ENCODE measurements at places on chromosomes 16 and 17.
A peak's percentile ranks its signal among the peaks of the same experiment; 100 is the strongest.

- no peak for DNase-seq
These were observed 53.0 kb upstream of the DNAJA2 start for GRCh38 chr16:47026492-47026891.

DNA sequence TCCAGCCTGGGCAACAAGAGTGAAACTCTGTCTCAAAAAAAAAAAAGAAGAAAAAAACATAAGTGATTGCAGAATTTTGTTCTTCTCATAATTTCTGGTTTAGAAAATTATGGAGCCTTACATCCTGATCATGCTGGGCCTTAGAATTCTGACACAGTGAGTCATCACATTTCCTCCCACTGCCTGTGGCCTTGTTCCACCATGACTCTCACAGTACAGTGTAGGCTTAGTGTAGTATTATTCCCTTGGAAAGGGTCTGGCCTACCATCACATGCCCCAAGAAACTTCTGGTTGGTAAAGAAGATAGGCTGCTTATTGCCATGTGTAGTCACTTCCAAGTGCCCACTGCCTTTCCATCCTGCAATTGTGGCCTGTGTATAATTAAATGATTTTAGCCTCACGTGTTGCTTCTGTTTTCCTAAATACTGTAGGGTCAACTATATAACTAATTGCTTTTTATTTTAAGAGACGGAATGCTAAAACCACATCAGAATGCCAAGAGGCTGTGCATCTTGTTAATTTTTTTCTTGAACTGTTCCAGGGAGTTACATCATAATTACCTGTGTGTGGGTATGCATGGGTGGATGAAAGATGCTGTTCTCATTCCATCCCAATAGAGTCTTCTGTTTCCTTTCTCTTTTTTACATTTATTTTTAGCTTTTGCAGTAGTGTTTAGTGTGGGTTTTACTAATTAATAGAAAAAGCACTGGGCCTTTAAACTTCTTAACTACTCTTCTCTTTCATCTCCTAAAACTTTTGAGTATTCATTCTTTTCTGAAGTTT lies 25.9 kb downstream of the OGFOD1 start:
- DNase-seq = peak; percentile 10

GRCh38 chr17:78725448-78726021 lies 56.5 kb downstream of the CYTH1 start:
- no peak for DNase-seq

GRCh38 chr16:69109486-69110270 lies 4.2 kb downstream of the HAS3 start:
- no peak for DNase-seq

- no peak for DNase-seq
These were observed 16.0 kb downstream of the MPRIP start for GRCh38 chr17:17058304-17058703.

DNA sequence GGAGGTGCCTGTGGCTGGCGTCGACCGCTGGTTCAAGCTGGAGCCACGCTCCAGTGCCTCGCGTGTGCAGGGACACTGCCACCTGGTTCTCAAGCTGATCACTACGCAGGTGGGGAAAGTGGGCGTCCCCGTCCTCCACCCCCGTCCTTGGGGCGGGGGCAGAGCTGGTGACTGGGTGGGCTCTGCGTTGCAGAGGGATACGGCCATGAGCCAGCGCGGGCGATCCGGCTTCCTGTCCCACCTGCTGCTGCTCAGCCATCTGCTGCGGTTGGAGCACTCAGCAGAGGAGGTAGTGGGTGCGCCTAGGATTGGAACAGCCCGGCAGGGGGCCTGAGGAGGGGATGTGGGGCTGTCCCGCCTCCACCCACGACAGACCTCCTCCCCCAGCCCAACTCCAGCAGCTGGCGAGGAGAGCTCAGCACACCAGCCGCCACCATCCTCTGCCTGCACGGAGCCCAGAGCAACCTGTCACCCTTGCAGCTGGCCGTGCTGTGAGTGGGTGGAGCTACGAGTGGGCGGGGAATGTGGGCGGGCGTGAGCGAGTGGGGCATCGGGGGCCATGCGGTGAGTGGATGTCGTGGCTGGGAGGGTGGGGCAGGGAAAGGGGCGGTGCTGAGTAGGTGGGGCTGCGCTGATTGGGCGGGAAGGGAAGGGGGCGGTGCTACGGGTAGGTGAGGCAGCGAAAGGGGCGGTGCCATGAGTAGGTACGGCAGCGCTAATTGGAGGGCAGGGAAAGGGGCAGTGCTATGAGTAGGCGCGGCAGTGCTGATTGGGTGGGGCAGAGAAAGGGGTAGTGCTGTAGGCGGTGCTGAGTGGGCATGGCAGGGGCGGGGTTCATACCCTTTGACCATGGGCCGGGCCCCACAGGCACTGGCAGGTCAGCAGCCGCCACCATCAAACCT lies 8.9 kb downstream of the TSR3 start:
- DNase-seq = peak; percentile 91

DNA sequence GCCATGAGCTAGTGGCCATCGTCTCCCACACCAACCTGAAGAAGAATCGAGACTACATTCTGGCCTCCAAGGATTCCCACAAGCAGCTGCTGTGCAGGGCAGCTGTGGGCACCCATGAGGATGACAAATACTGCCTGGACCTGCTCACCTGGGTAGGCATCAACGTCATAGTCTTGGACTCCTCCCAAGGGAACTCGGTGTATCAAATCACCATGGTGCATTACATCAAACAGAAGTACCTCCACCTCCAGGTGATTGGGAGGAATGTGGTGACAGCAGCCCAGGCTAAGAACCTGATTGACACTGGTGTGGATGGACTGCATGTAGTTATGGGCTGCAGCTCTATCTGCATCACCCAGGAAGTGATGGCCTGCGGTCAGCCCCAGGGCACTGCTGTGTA lies 70.2 kb downstream of the GRIN2A start:
- DNase-seq = no peak

DNA sequence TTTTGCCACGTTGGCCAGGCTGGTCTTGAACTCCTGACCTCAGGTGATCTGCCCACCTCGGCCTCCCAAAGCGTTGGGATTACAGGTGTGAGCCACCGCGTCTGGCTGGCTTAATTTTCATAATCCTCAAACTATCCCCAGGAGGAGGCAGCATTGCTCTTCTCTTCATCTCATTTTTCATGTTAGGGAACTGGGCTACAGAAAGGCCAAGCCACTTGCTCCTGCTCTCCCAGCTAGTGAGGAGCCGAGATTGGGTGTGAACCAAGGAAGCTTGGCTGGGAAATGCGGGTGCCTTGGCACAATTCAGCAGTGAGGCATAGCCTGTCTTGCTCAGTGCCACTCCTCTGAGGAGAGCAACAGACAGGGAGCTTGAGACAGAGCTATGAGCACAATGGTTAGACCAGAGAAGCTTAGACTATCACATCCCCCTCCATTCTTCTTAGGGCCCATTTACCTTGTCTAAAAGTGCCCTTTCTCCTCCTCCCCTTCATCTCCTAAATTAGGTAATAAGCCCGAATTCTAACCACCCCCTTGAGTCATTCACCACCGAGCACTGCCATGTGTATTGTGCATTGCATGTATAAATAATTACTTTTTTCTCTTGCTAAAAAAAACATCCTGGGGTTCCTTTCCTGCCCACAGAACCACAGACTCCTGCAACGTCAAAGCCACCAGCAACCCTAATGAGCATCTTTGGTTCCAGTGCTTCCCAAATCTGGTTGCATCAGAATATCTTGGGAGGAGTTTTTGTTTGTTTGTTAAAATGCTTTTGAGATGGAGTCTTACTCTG lies 20.0 kb upstream of the KIF19 start:
- DNase-seq = no peak

DNA sequence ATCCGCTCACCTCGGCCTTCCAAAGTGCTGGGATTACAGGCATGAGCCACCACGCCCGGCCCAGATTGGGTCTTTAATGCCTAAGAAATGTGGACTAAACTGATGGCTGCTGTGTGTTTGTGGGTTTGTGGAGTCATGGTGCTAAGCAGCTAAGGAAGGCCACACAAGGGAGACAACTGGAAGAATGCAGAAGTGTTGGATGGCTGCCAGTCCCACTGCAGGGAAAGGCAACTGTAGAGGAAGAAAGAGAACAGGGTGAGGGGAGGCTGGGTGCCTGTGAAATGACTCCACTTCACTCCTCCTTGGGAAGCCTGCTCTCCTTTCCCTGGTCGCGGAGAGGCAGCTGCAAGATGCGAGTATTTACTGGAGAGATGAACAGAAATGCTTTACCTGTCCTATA lies 23.5 kb upstream of the SIAH1 start:
- DNase-seq = no peak

- no peak for DNase-seq
These were observed 8.1 kb upstream of the NUDT16L1 start for GRCh38 chr16:4685292-4685691.

GRCh38 chr17:1617620-1618174 lies 10.9 kb downstream of the SLC43A2 start:
- DNase-seq = no peak

- DNase-seq = no peak
These were observed 37.1 kb upstream of the SLC25A19 start for GRCh38 chr17:75326226-75326848.

GRCh38 chr17:301681-302299 lies 50.8 kb downstream of the RPH3AL start:
- no peak for DNase-seq

DNA sequence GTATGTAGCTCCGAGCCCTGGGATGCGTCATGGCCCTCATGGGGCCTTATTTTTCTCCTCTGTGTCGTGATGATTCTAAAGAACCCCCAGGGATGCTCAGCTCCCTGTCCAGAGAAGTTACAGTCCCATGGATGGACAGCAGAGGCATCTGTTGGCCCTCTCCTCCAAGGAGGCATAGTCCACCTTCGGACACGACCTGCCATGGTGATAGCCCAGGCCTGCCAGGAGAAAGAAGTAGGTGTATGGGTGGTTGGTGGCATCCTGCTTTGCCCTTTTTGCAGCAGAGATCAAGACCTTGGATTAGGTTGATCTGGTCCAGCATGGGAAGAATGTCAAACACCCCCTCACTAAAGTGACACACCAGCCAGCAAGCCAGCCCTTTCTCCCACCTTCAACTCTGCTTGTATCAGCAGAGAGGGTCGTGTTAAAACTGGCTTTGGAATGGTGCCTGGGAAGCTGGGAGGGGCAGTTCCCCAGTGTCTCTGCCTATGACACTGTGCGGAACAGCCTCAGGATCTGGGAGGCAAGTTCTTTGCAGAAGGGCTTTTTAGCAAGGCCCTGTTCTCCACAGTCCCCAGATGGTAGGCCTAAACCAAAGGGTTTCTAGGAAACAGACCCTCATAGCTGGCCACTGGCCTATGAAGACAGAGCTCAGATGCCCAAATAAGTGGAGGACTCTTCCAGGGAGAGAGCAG lies 259.9 kb upstream of the RPL38 start:
- DNase-seq = no peak

- DNase-seq = no peak
These were observed 107.3 kb upstream of the CDH5 start for GRCh38 chr16:66258916-66259845.

DNA sequence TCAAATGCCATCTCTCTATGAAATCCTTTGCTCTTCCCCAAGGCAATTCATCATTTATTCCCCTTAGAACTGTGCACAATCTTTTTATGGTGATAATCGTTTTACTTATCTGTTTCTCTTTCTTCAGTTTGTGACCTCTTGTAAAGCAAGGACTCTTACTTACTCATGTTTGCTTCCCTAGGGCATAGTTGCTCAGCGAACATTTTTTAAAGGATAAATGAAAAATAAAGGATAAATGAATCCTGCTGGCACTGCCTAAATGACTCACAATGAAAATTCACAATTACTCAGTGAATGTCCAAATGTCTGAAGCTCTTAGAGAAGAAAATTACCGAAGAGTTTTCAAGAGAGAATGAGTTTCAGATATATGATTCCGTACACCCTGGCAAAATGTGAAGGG lies 671.7 kb downstream of the CDH11 start:
- no peak for DNase-seq

- DNase-seq = no peak
These were observed 221.0 kb downstream of the CCDC182 start for GRCh38 chr17:57523926-57524632.

DNA sequence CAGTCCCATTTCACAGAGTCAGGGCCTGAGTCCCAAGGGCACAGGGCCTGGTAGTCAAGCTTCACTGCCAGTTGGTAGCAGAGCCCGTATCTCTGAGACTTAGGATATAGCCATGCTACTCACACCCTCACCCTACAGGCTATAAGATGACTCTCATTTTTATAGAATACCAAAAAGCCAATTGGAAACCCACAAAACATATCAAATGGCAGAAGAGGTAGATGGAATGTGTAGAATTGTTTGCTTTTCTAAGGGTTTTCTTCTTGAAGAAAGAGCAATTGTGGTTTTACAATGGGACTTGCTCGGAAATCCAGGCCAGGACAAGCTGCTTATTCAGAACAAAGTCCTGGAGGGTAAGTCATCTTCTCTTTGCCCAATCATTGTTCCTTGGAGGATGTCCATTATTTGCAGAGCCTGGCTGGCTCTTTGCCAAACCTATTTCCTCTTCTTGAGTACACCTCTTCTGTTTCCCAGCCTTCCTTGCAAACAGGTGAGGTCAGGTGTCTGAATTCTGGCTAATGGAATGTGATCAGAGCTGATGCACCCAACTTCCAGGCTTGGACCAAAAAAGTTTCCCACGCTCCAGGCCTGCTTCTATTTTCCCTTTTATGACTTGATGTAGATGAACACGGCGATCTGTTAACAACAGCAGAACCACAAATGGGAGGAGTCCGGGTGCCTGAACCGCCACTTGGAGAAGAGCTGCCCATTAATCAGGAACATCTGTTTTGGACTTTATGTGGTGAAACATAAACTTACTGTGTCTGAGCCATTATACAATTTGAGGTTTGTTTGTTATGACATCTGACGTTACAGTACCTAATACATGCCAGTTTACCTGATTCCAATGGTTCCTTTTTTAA lies 16.9 kb upstream of the CCL22 start:
- DNase-seq = no peak

- no peak for DNase-seq
These were observed 562 bp downstream of the PPL start for GRCh38 chr16:4936181-4936990.

DNA sequence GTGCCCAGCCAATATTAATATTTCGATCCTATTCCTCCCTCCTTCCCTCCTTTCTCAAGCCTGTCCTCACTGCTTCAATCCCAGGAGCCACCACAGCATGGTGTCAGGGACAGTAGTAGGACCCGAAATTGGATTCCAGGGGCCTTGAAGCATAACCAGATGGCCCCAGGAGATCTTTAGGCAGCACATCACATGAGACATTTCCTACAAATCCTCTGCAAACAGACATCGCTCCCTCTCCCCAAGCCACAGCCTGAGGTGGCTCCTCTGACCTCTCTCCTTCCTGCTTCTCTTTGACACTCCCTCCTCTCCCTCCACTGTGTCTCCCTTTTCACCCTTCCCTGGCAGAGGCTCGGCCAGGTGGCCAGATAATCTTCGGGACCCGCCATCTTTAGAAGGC lies 76.6 kb downstream of the BMERB1 start:
- no peak for DNase-seq

GRCh38 chr17:10772425-10773380 lies 31.2 kb downstream of the TMEM238L start:
- peak; percentile 76 for DNase-seq

- no peak for DNase-seq
These were observed 68.7 kb downstream of the TTC19 start for GRCh38 chr17:16068323-16068722.

GRCh38 chr17:81322271-81323082 lies 27.4 kb upstream of the SLC38A10 start:
- DNase-seq = peak; percentile 63

- DNase-seq = no peak
These were observed 4.4 kb downstream of the LGALS9 start for GRCh38 chr17:27635275-27635823.

- DNase-seq = no peak
These were observed 34.7 kb downstream of the CCDC57 start for GRCh38 chr17:82177761-82178498.

GRCh38 chr16:30458561-30459394 lies 13.1 kb upstream of the SEPHS2 start:
- peak; percentile 93 for DNase-seq

- no peak for DNase-seq
These were observed 5.4 kb upstream of the CRYBA1 start for GRCh38 chr17:29240968-29241963.

All from activated CD4-positive, alpha-beta T cell treated with anti-CD3 and anti-CD28 coated beads, Interleukin-2, amount 50 U/mL, for 48 hours (primary cell).